ENCODE measurements at places on chromosomes 5 and 9. TPM values are rescaled to one million over a fixed set of nuclear protein-coding genes. Genes with fewer than 3 reads are reported as not detected.

DNA sequence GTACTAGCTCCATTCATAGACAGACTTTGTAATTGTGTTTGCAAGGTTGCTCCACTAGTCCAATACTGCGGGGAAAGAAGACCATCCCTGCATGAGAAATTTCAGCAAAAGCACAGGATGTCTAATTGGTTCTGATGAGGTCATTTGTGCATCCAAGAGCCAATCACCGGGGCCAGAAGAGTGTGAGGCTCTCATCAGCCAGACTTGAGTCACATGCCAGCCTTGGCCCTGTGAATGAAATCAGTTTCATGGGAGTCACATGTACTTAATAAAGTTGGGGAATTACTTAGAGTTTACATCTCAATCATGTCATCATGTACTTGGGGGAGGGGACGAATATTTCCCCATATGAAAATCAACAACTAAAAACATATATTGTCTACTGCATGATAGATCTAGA is 1236.0 kb downstream of the MAT2B start:
- DNase-seq, result no peak

SLC34A1 gene
- not detected for total RNA-seq

DNA sequence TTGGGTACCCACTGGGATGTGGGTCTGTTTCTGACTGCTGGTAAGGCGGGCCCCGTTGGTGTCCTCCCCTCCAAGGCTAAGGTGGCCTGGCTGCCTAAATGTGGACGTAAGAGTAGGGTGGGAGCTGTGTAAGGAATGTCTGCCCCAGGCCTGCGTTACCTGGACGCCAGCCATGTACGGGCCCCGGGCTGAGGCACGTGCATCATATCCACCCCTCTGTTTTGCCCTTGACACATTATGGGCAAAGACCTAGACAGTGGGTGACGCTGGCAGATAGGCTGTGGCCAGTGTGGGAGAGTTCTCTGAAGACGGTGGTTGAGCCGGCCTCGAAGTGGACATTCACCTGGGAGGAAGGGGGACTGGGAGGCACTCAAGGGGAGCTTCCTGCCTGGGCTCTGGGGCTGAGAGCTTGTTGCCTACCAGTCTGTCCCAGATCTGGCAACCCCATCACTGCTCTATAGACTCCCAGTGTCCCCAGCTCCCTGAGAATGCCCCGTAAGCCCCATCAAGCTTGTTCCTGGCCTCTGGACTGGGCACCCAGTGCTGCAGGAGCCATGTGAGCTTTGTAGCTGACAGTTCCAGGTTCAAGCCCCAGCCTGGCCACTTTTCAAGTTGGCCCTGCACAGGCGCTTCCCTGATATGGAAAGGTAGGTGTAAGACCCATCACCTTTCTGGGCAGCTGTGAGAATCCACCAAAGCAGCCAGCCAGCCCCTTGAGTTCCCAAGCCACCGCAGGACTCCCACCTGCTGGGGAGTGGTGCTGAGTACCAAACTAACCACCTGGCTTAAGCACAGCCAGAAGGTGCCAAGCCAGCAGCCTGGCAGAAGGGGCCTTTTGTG is 3.2 kb upstream of the PRR7 start:
- no peak for DNase-seq

DNA sequence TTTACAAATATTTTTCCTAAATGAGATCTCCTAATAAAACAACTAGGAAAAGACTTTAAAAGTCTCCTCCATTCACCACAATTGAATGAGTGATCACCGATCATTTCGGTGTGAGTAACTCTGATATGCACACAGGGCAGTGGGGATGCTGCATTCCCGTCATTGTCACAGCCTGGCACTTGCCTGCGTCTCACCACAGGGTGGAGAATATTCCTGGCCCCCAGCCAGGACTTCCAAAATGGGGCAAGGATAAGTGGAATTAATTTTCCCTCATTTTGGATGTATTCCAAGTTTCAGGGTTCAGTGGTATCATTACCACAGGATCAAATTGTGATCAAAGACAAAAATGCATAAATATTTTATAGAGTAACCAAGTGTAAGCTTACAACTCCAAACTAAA is 107.1 kb downstream of the CTNND2 start:
- DNase-seq, result no peak

- DNase-seq, result no peak
Measured at GRCh38 chr9:106481013-106481609, 381.9 kb upstream of the ZNF462 start.

IL33 gene
- 69.7 TPM for total RNA-seq

GRCh38 chr9:22005021-22005701 is 3.9 kb downstream of the CDKN2B start:
- no peak for DNase-seq

- DNase-seq, result no peak
Measured at GRCh38 chr5:79396265-79396664, 117.7 kb downstream of the HOMER1 start.

DNA sequence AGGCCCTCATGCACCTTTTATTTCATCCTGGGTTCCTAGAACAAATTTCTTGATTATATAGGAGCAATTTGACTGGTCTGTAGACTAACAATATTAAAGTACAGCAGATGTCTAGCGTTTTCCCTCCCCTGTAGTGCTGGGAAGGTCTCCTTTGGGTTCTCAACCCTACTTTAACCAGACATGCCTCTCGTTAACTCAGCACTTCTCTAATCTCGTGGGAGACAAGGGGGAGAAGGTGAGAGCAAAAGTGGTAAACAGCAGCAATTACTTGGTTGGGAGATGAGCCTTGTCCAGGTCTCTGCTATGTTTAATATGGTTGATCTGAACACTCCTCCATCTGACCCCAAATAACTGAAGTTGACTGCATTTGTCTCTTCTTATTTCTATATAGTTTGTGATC is 22.0 kb downstream of the CETN3 start:
- no peak for DNase-seq

Measured in thoracic aorta (tissue), 2 donors.